Spinal cord (tissue), 10 donors: ENCODE measurements at places on chromosomes 7 and 10.

- no peaks in the 10 kb centered on the region for H3K27me3 ChIP-seq
- no peak overlapping the region for H3K27ac ChIP-seq
- H3K36me3 ChIP-seq: peaks cover 46% of the 10 kb centered on the region
Measured at GRCh38 chr10:70564901-70565351, 37.6 kb downstream of the PRF1 start.

DNA sequence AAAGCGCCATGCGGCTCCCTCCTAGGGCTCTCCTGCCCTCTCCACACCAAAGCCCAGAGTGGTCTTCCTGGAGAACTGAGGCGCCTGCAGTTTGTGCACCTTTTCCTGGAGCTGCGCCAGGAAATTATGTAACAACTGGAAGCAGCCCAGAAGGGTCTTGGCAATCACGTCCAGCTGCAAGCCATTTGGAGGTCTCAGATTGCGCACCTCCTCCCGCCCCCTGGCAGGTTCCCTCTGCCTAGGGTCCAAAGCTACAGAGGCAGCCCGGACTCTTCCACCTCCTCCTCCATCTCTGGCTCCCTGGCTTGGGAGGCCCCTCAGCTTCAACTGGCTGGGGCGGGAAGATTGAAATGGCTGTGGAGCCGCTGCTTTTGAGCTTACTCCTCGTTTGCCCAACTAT is 34.0 kb upstream of the SFTPD start:
- peaks cover 10% of the 10 kb centered on the region for H3K27me3 ChIP-seq
- peaks cover 23% of the 10 kb centered on the region for H3K4me1 ChIP-seq
- no peak overlapping the region for H3K27ac ChIP-seq
- H3K4me3 ChIP-seq: no peak overlapping the region

- H3K4me1 ChIP-seq: no peaks in the 10 kb centered on the region
- no peaks in the 10 kb centered on the region for H3K36me3 ChIP-seq
- DNase-seq: no peak
- H3K27me3 ChIP-seq: no peaks in the 10 kb centered on the region
- no peak overlapping the region for H3K27ac ChIP-seq
- no peak overlapping the region for H3K4me3 ChIP-seq
Measured at GRCh38 chr7:15886626-15887025, 200.1 kb upstream of the MEOX2 start.

DNA sequence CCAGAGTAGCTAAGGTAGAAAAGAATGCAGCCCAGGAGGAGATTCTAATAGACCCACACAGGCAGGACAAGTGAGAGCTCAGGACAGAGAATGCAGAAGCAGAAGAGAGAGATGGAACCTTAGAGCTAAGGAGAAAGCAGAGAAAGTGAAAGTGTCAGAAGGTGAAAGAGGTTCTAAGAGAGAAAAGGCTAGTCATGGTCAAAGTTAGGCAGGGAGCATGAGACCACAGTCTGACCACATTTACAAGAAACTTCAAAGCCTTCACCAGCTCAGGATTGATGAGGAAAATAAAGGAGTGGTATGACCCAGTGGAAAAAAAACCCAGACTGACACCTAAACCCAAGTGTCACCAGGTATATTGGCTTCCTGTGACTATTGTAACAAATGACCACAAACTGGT is 131.8 kb upstream of the WDR11 start:
- no peak overlapping the region for H3K27ac ChIP-seq
- no peak overlapping the region for H3K4me3 ChIP-seq
- DNase-seq: no peak

- H3K4me3 ChIP-seq: no peak overlapping the region
- peaks cover 28% of the 10 kb centered on the region for H3K4me1 ChIP-seq
- no peak overlapping the region for H3K27ac ChIP-seq
Measured at GRCh38 chr10:69733791-69734261, 67.9 kb upstream of the COL13A1 start.

GRCh38 chr7:16514271-16514670 is 12.4 kb upstream of the LRRC72 start:
- no peak overlapping the region for H3K4me3 ChIP-seq
- H3K27me3 ChIP-seq: no peaks in the 10 kb centered on the region
- H3K36me3 ChIP-seq: no peaks in the 10 kb centered on the region
- no peaks in the 10 kb centered on the region for H3K4me1 ChIP-seq

DNA sequence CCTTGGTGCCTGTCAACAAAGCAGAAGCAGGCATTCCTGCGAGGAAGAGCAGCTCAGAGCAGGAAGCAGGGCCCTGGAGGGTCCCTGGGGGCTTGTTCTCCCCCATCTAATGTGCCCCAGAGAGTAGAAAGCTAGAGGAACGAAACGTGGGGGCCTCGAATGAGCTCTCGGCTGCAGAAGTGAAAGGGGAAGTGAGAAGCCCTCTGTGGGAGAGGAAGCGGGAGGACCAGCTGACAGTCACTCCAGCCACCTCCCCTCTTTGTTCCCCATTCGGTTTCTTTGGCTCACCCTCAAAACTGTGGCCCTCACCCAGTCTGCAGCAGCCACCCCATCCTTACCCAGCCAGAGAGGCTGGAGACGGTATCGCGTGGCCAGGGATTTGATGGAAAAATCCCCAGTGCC is 25.0 kb downstream of the C10orf105 start:
- peaks cover 11% of the 10 kb centered on the region for H3K4me1 ChIP-seq
- no peak overlapping the region for H3K27ac ChIP-seq
